Stimulated activated CD8-positive, alpha-beta memory T cell treated with anti-CD3 and anti-CD28 coated beads, Interleukin-15, amount 100 ng/mL, for 24 hours (primary cell): ENCODE measurements at places on chromosomes 16 and 17.

DNA sequence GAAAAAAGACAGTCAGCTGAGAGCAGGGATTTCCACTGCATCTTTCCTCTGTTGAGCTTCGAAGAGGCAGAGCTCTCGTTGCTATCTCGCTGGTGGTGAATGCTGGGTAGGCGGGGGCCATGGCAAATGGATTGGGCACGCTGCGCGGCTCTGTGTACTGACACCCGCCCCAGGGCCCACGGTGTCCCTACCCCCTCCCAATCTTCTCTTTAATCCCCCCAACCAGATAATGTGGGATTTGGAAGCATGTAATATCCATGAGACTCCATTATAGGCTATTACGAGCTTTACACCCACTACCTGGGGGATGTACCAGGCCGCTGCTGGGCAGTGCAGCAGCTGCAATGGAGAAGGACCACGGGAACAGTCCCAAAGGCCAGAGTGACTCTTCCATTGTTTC lies 8.3 kb downstream of the PIPOX start:
- DNase-seq, result no peak

DNA sequence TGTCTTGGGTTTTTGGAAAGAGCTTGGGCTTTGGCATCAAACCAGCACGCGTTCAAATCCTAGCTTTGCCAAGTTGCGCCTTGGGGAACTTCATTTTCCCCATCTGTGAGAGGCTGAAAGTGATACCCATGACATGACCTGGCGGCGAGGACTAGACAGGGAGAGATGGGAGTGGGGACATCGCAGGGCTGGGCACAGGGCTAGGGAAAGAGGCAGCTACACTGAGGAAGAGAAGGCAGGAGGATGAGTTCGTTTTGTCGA lies 202.9 kb downstream of the IRF8 start:
- DNase-seq, result no peak

- DNase-seq, result no peak
Observed at GRCh38 chr17:3027786-3028532, 35.4 kb downstream of the OR1D5 start.

GRCh38 chr16:53892155-53892554 lies 188.2 kb downstream of the FTO start:
- no peak for DNase-seq

- DNase-seq, result no peak
Observed at GRCh38 chr17:70947636-70948565, 778.6 kb downstream of the KCNJ2 start.
